ENCODE measurements at places on chromosomes 6 and 20.

DNA sequence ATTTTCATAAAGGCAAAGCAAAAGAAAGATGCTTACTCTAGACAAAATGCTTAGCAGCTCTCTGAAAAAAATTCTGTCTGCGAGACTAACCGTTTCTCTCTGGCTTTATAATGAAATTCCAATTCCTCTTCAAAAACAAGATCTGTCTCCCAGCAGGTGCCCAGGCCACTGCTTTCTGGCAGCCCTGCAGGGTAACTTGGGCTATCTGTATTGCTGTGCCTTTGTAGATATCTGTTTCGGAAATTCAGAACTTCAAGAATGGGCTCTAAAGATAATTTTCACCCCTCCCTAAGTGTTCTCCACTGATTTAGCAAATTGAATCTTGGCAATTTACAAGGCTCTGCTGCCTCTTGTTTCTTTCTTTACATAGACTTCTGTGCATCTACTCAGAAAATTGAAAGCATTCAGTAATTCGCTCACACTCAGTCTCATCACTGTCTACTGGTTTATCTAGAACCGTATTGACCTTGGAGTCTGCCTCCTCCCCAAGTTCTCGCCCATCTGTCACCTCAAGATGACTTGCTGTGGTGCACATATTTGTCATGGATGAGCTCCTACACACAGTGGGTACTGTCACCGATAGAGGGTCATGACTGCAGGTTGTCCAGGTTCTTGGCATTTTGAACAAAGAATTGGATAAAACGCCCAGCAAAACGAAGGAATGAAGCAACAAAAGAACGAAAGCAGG lies 26.4 kb upstream of the FABP7 start:
- DNase-seq, result no peak

DNA sequence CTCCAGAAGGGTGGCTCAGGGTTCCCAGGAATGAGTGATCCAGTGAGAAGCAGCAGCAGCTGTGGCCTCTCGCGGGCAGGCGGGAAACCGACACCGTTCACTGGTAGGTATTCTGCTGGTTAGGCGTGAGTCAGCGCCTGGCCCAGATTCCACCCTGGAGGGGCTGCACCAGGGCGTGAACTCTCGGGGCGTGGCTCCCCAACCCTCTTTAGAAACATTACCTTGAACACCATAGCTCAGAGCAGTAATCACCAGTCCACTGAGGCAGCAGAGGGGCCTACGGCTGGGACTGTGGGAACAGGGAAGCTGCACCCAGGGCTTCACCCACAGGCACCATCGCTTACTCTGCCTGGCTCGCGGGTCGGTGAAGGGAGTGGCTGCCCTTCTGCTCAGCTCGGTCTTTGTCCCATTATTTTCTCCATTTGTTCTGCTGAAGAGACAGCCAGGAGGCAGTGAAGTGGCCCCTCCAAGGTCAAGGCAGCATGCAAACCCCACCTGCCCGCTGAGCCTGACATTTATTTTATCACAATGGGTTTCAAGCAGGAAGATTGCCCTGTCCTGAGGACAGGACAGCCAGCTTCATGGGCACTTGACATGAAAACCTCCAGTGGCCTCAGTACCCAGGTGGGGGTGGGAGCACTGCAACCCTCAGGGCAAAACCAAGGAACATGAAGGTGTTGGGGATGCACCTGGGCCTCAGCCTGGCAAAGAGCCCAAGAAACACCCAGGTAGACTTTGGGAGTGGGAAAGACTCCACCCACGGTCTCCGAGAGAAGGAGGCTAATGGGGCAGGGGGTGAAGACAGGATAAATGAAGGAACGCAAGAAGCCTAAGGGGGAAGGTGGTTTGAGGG lies 51.0 kb upstream of the CD93 start:
- no peak for DNase-seq

GRCh38 chr6:35304299-35304698 lies 6.7 kb downstream of the DEF6 start:
- DNase-seq, result no peak

- peak; percentile 85 for DNase-seq
These were observed 41.9 kb upstream of the HFE start for GRCh38 chr6:26045065-26045927.

DNA sequence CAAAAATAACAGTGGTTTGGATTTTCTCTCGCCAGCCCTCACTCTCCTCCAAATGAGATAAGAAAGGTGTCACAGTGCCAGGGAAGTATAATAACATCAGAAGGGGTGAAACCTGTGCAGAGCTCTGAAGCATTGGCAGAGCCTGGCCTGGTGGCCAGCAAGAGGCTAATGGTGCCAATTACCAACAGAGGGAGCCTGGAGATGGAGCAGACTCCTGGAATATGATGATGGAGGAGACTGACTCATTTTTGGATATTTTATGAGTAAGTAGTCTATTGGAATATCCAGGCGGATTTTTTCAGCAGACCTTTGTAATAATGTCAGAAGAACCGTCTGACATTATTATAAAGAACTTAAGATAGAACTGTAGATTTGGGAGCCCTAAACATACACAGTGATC lies 442.6 kb upstream of the MARCKS start:
- DNase-seq, result peak; percentile 58

Data from HS-5 (cell line).